ENCODE measurements at places on chromosomes 7 and 10.
A peak's percentile ranks its signal among the peaks of the same experiment; 100 is the strongest.

GRCh38 chr7:33981671-33982424, 76.5 kb downstream of the BMPER start:
- DNase-seq, result no peak

DNA sequence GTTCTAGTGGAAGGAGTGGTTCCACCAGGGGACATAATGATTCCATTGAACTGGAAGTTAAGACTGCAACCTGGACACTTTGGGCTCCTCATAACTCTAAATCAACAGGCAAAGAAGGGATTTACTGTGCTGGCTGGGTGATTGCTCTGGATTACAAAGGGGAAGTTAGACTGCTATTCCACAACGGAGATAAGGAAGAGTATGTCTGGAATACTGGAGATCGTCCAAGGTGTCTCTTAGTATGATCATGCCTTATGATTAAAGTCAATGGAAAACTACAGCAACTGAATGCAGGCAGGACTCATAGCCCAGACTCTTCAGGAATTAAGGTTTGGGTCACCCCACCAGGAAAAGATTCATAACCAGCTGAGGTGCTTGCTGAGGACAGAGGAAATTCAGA, 310.6 kb upstream of the MGMT start:
- DNase-seq, result no peak

DNA sequence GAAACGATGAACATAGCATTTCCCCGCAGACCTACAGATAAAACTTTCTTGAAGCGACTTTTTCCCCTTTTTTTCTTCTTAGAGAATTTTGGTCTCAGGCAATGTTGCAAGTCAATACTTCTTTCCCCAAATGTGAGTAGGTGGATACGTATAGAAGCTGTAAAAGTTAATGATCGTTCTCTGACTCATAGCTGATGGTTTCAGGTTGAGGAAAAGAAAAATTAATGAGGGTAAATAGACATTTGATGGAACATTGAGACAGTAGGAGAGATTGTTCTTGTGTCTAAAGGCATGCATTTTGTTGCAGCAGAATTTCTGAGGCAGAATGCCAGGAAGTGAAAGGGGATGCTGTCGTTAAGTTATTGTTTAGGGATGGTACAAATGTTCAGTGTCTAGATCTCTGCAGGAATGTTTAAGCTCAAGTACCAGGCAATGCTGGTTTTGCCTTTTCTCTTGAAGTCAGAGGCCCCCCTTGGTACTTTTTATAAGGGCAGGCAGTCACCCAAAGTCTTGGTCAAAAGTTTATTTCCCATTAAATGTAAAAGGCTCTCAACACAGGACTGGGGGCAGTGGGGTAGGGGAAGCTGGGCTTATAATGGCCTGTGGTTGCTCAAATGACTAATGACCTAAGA, 9.3 kb downstream of the TCF7L2 start:
- DNase-seq, result no peak

DNA sequence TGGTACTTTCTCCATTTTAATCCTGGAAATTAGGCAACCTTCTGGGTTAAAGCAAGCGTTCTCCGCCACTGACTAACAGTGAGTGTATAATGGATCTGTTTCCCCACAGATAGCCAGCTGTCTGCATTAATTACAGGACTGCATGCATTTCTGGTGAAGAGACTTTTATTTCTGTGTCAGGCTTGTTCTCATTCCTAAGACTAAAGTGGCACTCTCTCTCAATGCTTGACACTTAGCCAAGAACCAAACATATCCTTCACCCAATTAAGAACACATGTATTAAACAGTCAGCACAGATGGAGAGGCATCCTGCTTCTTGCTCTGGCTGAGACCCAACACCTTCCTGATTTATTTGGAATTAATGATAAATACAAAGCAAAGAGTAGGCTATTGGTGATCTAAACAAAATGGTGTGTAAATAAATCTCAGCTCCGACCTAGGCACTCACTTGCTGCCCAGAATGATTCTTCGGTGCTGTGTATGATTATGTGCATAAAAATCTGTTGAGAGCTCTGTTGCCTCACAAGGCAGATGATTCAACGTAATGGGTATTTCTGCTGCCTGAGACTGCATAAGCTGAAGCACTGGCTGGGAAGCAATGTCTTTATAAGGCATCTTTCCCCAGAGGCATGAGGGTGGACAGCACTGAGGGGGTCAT, 16.8 kb downstream of the CALU start:
- peak; percentile 91 for DNase-seq

DNA sequence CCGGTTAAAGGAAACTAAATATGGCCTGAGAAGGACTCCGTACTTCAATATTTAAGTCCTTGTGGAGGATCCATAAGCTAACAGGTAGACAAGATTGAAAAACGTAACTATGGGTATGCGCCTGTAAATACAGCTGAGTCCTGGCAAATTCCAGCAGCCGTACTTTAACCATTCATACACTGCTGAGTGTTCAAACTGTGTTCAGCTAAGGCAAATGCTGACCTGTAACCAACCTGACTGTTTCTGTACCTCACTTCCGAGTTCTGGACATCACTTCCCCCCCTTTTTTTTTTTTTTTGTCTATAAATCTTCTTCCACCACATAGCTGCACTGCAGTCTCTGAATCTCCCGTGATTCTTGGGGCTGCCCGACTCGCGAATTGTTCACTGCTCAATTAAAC, 69.1 kb downstream of the SRPK2 start:
- no peak for DNase-seq

DNA sequence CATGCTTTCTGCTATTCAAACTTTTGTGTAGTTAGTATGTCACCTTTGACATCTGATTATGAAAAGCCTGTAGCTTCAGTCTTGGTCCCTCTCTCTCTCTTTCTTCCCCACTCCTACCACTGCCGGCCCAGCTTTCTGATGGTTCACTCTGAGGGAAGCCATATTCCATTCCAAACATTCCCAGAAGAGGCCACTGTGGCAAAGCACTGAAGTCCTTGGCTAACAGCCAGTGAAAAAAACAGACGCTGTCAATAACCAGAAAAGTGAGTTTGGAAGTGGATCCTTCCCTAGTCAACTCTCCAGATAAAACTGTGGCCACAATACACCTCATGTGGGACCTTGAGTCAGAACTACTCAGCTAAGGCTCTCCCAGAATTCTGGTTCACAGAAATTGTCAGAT, 950.7 kb upstream of the PHF14 start:
- DNase-seq, result no peak

DNA sequence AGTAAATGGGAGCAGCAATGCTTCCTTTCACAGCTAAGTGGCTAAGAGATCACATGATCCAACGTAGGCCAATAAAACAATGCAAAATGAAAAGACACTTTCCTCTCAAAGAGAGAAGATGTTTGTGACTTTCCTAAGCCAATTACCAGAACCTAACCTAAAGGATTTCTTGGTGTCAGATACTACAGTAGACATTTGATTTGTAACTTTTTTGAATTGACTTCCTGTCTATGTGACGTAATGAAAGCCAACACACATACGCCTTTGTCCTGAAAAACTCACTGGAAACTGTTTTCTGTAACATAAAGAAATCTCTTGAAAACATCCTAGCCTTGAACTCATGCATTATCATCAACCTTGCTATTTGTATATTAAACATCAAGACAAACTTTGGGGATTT, 417.1 kb downstream of the GPAM start:
- DNase-seq, result no peak
